ENCODE measurements at places on chromosomes 4 and X.

DNA sequence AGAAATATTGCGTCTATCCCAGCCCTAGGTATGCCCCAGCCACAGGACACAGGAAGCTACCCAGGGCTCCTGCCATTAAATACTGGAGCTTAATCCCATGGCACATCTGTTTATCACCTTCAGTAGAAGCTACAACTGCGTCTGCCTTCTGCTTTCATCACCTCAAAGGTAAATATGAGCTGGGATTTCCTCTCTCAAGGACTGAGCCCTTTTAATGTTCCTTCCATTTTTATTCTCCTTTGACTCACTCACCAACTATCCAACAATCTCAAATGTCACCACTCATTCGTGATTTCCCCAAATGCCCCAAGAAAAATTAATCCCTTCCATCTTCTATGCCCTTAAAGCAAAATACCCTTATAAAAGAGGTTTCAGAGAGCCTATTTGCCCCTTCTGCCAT lies 1.8 kb upstream of the MID1 start:
- no peak for DNase-seq

DNA sequence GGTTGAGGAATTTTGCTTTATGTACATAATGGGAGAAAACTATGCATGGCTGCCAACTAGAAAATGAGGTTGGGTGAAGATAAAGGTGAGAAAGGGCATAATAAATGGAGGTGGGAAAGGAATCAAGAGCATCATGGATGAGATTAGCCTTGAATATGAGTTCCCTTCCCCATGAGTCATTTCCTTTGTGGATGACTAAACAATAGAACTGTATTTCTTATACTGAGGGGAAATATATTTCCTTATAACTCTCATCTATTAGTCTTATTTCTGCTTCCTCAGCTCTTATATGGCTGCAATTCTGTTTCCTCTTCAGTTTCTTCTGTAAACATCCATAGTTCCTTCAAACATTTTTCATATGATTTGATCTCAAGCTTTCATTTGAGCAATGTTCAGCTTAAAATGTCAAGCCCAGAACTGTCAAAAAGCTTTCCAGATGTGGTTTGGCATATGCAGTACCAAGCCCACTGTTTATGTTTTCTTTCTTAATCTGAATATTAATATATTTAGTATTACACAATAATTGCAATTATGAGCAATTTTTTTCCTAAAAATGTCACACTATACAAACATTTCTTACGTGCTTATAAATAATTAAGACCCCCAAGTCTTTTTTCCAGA lies 100.7 kb upstream of the GRPR start:
- DNase-seq: no peak

- no peak for DNase-seq
Measured at GRCh38 chrX:57447856-57448255, 144.0 kb upstream of the ZXDB start.

DNA sequence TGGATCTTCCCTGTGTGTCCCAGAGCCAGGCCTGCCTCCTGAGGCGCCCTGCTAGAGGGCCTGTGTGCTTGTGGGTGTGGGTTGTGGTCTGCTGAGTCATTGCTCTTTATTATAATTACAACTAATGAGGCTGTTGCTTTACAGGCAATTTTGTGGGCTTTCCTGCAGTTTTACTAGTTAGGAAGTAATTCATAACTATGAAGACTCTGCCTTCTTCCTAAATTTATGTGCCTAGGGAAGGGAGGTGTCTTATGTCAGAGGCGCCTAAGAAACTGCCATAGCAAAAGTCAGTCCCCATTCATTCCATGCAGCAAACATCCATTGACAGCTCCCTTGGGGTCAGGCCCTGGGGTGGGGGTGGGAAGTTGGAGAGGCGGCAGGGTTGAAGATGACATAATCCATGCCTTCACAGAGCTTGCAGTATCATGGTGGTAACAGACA lies 359.2 kb downstream of the IDS start:
- DNase-seq: no peak

GRCh38 chr4:43163101-43163792 lies 270.7 kb downstream of the GRXCR1 start:
- DNase-seq: no peak

DNA sequence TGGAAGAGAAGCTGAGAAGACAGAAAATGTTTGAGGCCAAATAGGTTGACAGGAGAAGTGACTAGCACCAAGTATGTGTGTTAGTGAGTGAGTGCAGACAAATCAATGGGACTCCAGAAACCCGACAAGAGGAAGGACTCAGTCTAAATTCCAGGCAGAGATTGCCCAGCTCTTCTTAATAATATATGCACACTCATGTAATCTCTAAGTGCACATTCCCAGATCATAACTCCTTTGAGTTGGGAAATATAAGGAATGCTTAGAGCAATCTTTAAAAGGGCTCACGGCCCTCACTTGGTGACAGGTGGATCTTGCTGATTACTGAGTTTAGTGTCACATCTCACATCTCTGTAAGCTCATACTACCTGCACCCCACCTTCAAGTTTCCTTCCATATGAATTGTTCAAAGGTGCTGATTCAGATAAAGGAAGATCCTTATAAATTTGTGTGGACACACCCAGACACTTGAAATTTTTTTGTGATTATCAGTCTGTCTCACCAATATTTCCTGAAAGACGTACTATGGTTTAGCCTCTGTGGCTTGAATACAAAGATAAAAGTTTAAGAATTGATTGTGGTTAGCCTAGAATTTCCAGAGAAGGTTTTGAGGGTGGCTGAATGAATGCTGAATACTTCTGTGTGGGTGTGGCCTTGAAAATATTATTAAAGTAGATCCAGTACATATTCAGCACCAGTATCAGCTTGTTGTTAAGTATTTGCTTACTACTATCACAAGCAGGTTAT lies 205.1 kb upstream of the UGT8 start:
- no peak for DNase-seq

DNA sequence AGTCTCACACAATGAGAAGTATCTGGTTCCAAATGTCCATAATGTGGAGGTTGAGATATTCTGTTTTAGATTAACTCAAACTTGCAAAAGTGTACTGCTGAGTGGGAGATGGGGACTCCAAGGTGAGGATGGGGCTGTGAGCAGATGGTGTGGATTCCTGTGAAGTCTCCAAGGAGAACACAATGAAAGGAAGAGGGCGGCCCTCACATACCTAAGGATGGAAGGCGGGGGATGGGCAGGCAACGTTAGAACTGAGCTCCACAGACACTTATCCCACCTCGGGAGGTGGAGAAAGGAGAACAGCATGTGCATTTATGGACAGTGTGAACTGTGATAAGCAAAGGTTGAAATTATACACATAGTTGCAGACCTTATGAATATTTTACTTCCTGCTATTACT lies 9.9 kb upstream of the SPATA4 start:
- DNase-seq: no peak

GRCh38 chrX:103640401-103641155 lies 11.8 kb downstream of the TCEAL1 start:
- no peak for DNase-seq

DNA sequence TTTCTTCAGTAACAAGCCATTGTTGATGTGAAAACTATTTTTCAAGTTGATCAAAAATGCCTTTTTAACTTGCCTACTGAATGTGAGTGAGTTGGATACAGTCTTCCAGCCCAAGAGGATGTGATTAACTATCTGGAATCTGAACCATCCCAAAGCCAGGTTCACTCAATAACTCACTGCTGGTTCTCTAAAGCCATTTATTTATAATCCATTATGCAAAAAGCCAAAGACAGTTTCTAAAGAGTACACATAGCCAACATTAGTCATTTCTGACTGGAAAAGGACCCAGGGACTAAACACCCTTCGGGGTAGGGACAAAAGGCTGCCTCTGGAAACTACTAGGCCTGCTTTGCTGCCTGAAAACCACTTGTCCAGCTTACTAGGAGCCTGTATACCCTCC lies 109.6 kb downstream of the SHROOM4 start:
- no peak for DNase-seq

DNA sequence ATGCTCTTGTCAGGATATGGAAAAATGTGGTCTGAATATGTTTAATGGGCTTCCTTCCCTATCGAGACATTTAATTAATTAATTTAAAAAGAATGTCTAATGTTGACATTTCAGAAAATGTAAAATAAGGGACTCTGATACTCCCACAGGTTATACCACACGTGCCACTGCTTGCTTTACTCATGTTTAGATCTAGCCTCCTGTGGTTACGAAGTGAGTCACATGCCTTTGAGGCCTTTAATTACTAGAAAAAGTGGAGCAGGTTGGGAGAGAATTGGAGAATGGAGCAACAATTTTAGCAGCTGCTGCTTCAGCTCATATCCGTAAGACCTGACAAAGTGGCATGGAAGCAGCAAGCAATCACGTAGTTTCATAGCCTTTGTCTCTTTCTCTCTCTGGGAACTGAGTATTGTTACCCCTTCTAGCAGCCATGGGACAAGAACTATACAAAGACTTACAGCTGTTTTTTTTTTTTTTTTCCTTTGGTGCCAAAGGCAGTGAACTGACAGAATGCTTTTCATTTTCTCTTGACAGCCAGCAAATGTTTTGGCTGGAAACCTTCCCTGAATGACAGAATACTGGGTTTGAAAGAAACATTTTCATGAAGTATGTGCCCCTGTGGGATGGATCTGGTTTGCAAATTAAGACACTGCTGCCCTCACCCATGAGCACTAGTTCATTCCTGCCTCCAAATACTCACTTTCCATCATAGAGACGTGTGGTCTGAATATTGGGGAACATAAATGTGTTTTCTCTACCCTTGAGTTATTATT lies 355.1 kb upstream of the PABPC5 start:
- no peak for DNase-seq

GRCh38 chr4:13912966-13913365 lies 285.4 kb upstream of the BOD1L1 start:
- DNase-seq: no peak

GRCh38 chr4:155999725-156000124 lies 46.1 kb upstream of the CTSO start:
- DNase-seq: no peak

DNA sequence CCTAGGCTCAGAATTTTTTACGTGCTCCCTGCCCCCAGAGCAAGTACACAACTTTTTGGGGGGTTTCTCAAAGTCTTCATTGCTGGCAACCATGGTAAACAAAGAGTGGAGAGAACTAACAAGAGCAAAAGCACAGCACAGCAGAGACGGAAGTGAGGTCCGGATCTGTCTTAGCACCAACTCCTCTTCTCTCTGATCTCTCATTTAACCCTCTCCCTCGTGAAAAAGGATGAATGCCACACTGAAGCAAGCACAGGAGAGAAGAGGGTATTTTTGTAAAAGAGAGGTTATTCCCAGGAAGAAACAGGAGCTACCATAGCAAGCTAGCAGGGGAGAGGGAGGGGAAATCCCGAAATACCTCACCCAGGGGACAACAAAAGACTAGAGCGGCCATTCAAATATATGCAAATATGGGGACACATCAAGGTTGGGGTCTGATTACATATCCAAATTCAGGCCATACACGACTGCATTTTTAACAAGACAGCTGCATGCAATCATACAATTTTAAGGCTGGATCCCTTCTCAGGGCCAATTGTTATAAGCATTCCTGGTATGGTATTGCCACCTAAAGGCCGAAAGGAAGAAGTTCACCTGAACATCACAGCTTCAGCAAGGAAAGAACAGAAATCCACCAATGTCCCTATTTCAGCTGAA lies 46.6 kb downstream of the CD40LG start:
- no peak for DNase-seq

GRCh38 chr4:26023203-26023972 lies 109.4 kb downstream of the SMIM20 start:
- DNase-seq: no peak

- no peak for DNase-seq
Measured at GRCh38 chrX:15947648-15948317, 93.2 kb upstream of the AP1S2 start.

DNA sequence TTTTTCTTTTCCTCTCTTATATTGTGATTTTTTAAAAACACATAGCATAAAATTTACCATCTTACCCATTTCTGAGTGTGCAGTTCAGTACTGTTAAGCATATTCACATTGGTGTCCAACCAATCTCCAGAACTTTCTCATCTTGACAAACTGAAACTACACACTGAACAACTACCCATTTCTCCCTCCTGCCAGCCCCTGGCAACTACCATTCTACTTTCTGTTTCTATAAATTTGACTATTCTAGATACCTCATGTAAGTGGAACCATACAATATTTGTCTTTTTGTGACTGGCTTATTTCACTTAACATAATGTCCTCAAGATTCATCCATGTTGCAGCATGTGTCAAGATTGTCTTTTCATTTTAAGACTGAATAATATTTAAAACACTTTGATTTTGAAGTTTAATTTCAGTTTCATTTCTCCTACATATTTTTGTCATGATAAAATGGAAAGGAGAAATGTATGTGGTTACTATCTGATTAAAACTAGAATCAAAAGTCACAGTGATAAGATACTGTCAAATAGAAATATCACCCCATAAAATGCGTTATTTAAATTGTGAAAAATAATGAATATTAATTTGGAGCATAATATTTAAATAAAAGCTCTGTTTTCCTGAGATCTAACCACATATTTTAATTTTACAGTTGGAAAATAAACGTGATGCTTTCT lies 122.8 kb downstream of the DIPK2B start:
- DNase-seq: no peak

GRCh38 chr4:675036-675882 lies 917 bp downstream of the MYL5 start:
- no peak for DNase-seq

GRCh38 chrX:2984342-2984741 lies 22.0 kb upstream of the ARSH start:
- no peak for DNase-seq

- DNase-seq: no peak
Measured at GRCh38 chr4:135538698-135539097, 1337.1 kb upstream of the PABPC4L start.

DNA sequence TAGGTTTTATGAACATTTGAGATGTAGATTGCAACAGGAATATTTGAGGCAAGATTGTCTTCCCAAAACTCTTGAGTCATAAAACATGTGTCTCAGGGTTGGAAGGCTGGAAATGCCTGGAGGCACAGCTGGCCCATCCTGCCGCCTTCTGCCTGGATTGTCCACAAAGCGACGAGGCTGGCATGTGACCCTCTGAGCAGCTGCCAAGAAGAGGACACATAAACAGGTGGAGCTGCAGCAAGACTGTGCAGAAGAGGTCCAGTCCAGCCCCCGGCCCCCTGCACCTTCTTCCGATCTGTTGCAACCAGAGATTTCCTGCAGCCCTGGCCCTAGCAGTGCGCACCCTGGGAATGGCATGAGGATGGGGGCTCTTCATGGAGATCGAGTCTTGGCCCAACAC lies 101.9 kb upstream of the BCOR start:
- no peak for DNase-seq

GRCh38 chr4:147629783-147630730 lies 12.9 kb downstream of the TMEM184C start:
- DNase-seq: no peak

GRCh38 chrX:133042260-133042659 lies 54.6 kb downstream of the USP26 start:
- DNase-seq: no peak

DNA sequence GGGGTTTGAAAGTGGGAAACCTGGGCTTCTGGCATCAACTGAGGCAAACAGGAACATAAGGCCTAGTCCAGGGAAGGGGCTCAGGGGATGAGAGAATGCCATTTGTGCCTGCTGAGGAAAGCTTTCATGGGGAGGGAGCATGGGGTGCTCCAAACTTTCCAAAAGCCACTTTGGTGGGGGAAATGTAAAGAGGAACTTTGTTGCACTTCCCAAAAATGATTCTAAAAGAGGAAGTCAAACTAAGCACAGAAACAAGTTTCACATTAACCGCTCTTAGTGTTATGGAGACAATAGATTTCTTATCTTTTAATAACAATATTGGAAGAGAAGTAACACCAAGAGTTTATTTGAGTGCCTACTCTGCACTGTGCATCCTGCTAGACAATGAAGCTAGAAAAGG lies 32.3 kb downstream of the GAB3 start:
- no peak for DNase-seq

- no peak for DNase-seq
Measured at GRCh38 chr4:68465058-68465457, 17.8 kb downstream of the TMPRSS11E start.

GRCh38 chrX:34112459-34112858 lies 19.7 kb downstream of the FAM47A start:
- no peak for DNase-seq
